Putamen (tissue), 1 donor: ENCODE measurements at places on chromosomes 3 and 15.
A peak's percentile ranks its signal among the peaks of the same experiment; 100 is the strongest.

- DNase-seq = no peak
Observed at GRCh38 chr3:34268032-34268709, 469.7 kb downstream of the PDCD6IP start.

DNA sequence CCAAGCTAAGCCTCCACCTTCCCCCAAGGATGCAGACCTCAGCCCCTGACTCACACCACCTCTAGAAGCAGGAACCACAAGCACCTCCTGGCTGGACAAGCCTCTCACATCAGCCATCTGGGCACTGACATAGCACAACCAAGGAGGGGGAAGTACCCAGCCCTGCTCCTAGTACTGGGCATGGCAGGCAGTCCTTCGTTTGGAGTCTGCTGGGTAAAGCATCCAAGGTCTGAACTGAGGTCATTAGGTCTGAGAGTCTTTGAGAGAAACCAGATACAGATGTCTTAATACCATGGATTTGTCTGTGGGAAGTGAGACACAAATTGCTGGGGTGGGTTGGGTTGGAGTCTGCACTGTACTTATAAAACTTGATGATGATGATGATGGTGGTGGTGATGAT lies 61.8 kb downstream of the CCDC33 start:
- no peak for DNase-seq

- no peak for DNase-seq
Observed at GRCh38 chr15:98195796-98196195, 235.3 kb downstream of the ARRDC4 start.

- no peak for DNase-seq
Observed at GRCh38 chr3:166478356-166478755, 641.1 kb upstream of the BCHE start.

GRCh38 chr15:66959875-66960274 lies 105.5 kb upstream of the SMAD3 start:
- no peak for DNase-seq

- no peak for DNase-seq
Observed at GRCh38 chr3:122215592-122216298, 32.3 kb downstream of the CASR start.

DNA sequence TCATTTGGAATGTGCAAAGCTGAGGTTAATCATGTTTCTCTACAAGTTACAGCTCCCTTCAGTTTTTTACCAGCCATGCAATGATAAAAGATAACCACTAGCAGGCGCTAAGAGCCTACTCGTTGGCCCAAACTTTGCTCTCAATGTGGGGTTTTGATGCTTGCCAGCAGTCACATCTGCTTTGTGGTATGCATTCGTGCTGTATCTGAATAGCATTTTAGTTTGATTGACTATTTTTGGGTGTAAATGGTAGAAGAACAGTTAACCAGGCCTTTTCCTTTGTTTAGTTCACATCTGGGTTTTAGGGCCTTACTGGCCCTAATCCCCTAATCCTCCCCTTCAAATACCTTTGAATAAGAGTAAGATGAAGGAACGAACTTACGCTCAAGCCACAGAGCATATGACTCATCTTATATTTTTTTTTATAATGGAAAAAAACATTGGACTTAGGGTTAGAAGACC lies 4.4 kb upstream of the CLDN11 start:
- peak; percentile 78 for DNase-seq
